ENCODE measurements at places on chromosomes 1 and 21. TPM values are rescaled to one million over a fixed set of nuclear protein-coding genes. Genes with fewer than 3 reads are reported as not detected.

The GBP2 gene
- 27.1 TPM for total RNA-seq

The TCHH gene
- total RNA-seq, result not detected

The INSRR gene
- not detected for total RNA-seq

The ETV3L gene
- total RNA-seq, result not detected

The SMG5 gene
- total RNA-seq, result 72.1 TPM

The TIE1 gene
- 478 TPM for total RNA-seq

The SPATA21 gene
- total RNA-seq, result not detected

The NCF2 gene
- 0.05 TPM for total RNA-seq

The LRRC7 gene
- total RNA-seq, result 0.10 TPM

The RCSD1 gene
- 3.5 TPM for total RNA-seq

The BMP8A gene
- total RNA-seq, result not detected

The ZNF683 gene
- total RNA-seq, result not detected
